ENCODE measurements at places on chromosomes 5 and 9. TPM values are rescaled to one million over a fixed set of nuclear protein-coding genes. Genes with fewer than 3 reads are reported as not detected.

GAS1 gene
- 8.1 TPM for polyA plus RNA-seq

IFNA16 gene
- polyA plus RNA-seq: not detected

NTNG2 gene
- 0.13 TPM for polyA plus RNA-seq

SLC6A3 gene
- not detected for polyA plus RNA-seq

DMRT3 gene
- polyA plus RNA-seq: not detected

DDX46 gene
- polyA plus RNA-seq: 19.6 TPM

SLC36A2 gene
- not detected for polyA plus RNA-seq

INSYN2B gene
- polyA plus RNA-seq: 10.6 TPM

CDH9 gene
- polyA plus RNA-seq: not detected

F2R gene
- 4.6 TPM for polyA plus RNA-seq

PCDHGB3 gene
- polyA plus RNA-seq: 1.2 TPM

IER5L gene
- 4.0 TPM for polyA plus RNA-seq

PCDHB10 gene
- 1.3 TPM for polyA plus RNA-seq

SMIM33 gene
- not detected for polyA plus RNA-seq

LRRC70 gene
- polyA plus RNA-seq: 0.10 TPM

AQP3 gene
- 0.19 TPM for polyA plus RNA-seq

HAVCR2 gene
- not detected for polyA plus RNA-seq

CAPSL gene
- 0.19 TPM for polyA plus RNA-seq

DDX4 gene
- polyA plus RNA-seq: not detected

PAPPA gene
- polyA plus RNA-seq: 8.2 TPM

BAAT gene
- not detected for polyA plus RNA-seq

SLC6A18 gene
- polyA plus RNA-seq: not detected

Data from GM23248 (cell line).